Forelimb muscle (tissue), 1 donor: ENCODE measurements at places on chromosomes 7 and 10. TPM values are rescaled to one million over a fixed set of nuclear protein-coding genes. Genes with fewer than 3 reads are reported as not detected.

GRCh38 chr10:86536294-86536861 lies 14.8 kb upstream of the WAPL start:
- no peak for DNase-seq

DNA sequence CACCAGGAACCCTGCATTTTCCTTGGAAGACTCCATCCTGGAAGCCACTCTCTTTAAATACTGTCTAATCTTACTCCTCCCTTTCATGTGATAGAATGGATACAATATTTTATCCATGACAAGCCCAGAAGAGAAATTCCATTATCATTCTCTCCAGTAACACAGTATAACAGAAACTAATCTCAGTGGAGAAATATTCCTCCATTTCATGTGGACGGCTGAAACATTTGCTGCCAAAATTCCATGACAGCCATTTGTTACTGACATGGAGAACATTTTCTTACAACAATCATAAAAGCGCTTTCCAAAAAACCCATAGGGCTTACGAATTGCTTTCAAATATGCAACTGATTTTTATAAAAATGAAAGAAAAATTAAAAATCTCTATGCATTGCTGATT lies 392.8 kb upstream of the KLF6 start:
- peak; percentile 80 for DNase-seq

GRCh38 chr10:29276251-29276850 lies 12.5 kb upstream of the LYZL1 start:
- DNase-seq: no peak

The NEUROD6 gene
- polyA plus RNA-seq: 0.09 TPM

- no peak for DNase-seq
Observed at GRCh38 chr10:98256692-98257091, 11.3 kb downstream of the LOXL4 start.

GRCh38 chr10:44020322-44021111 lies 364.4 kb downstream of the CXCL12 start:
- DNase-seq: no peak

- DNase-seq: no peak
Observed at GRCh38 chr7:33107136-33108066, 1.8 kb downstream of the RP9 start.

The COL1A2 gene
- polyA plus RNA-seq: 3,345 TPM

GRCh38 chr10:124091646-124092249 lies 1.6 kb downstream of the CHST15 start:
- no peak for DNase-seq

The LIPA gene
- 28.9 TPM for polyA plus RNA-seq

DNA sequence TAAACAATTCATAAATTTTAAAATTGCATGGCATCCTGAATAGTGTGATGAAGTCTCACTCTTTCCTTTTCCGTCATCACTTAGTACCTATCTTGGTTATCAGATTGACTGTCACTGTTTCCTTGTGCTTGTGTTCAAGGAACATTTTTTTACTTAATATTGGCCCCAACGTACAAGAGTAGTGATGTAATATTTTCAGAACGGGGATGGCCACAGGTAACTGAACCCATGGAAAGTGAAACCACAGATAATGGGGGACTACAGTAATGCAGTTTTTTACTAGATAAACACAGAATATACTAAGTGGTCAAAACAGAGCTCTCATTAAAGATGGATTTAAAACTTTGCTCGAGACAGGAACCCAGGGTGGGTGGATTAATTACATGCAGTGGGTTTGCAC lies 85.4 kb downstream of the MACC1 start:
- no peak for DNase-seq

- no peak for DNase-seq
Observed at GRCh38 chr7:29626730-29627129, 63.1 kb downstream of the PRR15 start.

The PIP gene
- polyA plus RNA-seq: not detected

The IFRD1 gene
- 32.8 TPM for polyA plus RNA-seq

The SPDYE6 gene
- polyA plus RNA-seq: 5.3 TPM

The PDE1C gene
- polyA plus RNA-seq: 3.0 TPM

The ANKRD16 gene
- 7.3 TPM for polyA plus RNA-seq

GRCh38 chr7:22361795-22362194 lies 4.8 kb upstream of the RAPGEF5 start:
- DNase-seq: no peak

DNA sequence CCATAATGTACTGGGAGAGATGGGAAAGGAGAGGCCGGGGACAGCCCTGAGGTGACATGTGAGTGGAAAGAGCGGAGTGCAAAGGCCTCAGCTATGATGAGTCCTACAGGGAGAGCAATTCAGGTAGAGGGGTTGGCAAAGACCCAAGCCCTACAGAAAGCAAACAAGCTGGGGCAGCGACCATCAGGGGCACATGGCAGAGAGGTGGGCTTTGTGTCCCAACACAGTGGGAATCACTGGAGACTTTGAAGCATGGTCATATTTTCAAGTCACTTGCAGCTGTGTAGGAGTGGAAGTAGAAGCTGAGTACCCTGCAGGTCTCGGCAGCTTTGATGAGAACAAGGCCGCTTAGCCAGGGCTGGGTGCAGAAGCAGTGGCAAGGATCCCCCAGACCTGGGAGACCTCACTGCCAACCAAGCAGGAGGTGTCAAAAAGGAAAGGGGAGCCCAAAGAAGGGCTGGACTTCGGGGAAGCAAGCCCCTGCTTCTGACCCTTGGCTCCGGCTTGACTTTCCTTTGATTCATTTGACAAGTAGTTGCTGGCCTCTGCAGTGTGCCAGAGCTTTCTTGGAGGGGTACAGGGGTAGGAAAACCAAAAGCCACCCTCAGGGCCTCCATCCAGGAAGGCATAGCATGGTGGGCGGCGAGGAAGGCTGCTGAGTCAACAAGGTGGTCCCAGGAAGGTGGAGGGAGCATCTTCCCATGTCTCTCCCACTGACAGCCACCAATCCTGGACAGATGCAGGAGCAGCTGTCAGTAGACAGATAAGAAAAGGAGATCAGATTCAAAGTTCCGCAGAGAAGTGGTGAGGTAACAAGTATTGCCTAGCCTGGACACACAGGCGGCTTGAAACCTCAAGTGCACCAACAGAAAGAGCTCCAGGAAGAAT lies 1.9 kb upstream of the PGAM2 start:
- no peak for DNase-seq
